IMR-90 (cell line): ENCODE measurements at places on chromosomes 16 and 17.

DNA sequence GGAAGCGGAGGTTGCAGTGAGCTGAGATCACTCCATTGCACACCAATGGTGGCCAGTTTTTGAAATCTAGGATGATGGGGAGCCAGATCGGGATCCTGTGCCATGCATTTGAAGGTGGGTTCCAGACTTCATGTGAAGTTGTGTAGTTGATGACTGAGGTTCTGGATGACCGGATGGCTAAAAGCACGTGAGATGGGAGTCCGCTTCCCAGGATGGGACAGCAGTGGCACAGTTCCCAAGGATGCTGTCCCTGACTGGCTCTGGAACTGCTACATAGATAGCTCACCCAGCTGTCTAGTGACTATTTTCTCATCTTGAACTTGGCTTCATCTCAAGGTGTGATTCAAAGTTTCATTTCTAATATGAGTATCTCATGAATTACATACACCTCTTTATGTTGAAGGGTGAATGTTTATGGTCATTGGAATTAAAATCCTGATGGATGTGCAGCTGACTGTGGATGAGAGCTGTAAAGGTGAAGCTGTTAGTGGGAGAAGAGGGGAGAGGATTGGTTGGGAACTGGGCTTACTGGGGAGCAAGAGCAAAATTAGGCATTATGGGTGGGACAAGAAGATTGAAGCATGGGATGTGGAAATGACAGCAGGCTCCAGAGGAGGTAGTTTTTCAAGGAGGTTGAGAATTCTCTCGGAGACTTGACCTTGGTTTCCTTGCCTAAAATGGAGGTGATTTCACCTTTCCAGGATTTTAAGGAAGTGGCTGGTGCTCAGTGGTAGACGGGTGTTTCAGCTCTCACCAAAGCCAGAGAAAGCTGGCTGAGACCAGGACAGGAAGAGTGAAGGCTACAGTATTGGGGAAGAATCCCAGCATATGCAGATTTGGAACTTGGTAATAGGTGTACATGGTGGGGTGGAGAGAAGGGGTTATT is 8.2 kb downstream of the TUFM start:
- H3K27me3 ChIP-seq = no peaks in the 10 kb centered on the region
- H3K36me3 ChIP-seq = peaks cover 66% of the 10 kb centered on the region
- no peak for DNase-seq
- H3K4me1 ChIP-seq = no peaks in the 10 kb centered on the region
- H3K27ac ChIP-seq = no peak overlapping the region

- H3K4me1 ChIP-seq = peaks cover 1% of the 10 kb centered on the region; the same call in 1 of the 2 replicates
- H3K27me3 ChIP-seq = peaks cover 7% of the 10 kb centered on the region; the same call in 1 of the 2 replicates
These were observed 275.3 kb downstream of the PARN start for GRCh38 chr16:14354561-14355351.

DNA sequence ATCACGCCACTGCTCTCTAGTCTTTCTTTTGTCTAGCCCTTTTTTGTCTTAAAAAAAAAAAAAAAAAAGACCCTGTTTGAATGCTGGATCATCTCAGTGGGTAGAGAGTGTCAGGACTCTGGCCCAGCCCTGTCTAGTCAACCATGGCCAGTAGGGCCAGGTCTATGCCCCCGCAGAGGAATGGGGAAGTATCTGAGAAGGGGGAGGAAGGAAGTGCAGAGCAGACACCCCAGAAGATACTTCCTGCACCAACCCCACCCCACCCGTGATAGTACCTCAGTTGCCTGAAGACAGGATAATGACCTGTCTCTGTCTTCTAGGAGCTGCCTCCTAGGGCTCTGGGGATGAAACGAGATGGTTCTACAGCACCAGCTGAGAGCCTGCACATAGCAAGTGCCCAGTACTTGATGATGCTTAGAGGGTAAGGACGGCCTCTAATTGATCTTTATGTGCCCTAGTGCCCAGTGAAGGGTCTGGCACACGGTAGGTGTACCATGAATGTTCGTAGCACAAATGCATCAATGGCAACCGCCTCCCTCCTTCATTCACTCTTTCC is 55.4 kb downstream of the ABAT start:
- no peak for DNase-seq
- no peak overlapping the region for H3K27ac ChIP-seq
- H3K4me3 ChIP-seq = no peak overlapping the region
- no peaks in the 10 kb centered on the region for H3K36me3 ChIP-seq
- no peaks in the 10 kb centered on the region for H3K4me1 ChIP-seq
- peaks cover 8% of the 10 kb centered on the region; the same call in 1 of the 2 replicates for H3K27me3 ChIP-seq

DNA sequence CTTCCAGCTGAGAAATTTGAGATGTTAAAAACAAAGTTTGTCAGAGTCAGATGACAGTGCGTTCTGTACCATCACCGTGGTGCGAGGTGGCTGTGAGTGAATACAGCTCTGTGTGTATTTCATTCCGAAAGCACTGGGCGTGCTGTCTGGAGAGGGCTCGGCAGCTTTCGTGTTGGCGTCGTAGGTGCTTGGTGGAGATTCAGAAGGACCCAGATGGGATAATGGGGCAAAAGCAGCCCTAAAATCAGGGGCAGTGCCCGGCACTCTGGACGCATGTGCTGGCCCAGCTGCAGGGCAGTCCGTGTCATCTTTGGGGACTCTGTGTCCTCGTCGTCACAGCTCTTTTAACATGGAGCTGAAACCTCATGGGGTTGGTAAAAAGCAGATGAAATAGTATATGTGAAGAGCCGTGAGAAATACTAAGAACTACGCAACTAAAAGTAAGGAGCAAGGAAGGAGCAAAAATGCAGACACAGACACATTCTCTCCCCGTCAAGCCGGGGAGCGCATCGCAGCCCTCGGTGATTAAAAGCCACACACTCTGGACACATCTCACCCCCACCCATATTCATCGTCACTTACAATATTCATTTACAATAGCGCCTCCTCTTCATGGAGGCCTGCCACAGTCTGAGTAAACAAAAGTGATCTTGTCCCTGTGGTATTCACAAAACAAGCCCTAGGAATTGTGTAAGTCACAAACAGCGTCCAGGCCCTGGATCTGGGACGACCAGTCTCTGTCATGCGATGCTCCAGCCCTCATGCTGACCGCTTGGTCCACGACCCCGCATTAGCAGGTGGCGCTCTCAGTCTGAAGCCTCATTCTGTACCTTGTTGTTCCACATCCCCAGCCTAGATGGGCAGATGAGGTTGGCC is 206.7 kb downstream of the RPTOR start:
- H3K27ac ChIP-seq = peak overlapping the region; percentile 56
- no peak overlapping the region for H3K4me3 ChIP-seq
- no peaks in the 10 kb centered on the region for H3K27me3 ChIP-seq
- H3K4me1 ChIP-seq = peaks cover 18% of the 10 kb centered on the region
- peaks cover 12% of the 10 kb centered on the region for H3K36me3 ChIP-seq

DNA sequence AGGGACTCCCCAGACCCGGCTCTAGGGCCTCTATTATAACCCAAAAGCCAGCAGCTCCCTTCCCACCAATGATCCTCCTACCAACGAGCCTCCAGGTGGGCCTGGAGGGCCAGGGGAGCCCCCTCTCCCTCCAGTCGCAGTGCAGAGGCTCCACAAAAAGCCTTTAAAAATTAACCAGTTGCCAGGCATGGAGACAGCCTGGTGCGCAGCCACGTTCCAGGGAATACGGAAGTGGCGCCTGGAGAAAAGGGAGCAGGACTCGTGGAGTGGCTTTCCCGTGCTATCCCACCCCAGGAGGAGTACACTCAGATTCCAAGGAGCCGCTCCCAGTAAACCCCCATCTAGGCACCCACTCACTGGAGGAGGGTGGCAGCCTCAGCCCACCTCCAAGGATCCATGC is 112.3 kb downstream of the ZNF423 start:
- H3K4me3 ChIP-seq = no peak overlapping the region
- no peaks in the 10 kb centered on the region for H3K36me3 ChIP-seq
- DNase-seq = no peak
- no peaks in the 10 kb centered on the region for H3K4me1 ChIP-seq

DNA sequence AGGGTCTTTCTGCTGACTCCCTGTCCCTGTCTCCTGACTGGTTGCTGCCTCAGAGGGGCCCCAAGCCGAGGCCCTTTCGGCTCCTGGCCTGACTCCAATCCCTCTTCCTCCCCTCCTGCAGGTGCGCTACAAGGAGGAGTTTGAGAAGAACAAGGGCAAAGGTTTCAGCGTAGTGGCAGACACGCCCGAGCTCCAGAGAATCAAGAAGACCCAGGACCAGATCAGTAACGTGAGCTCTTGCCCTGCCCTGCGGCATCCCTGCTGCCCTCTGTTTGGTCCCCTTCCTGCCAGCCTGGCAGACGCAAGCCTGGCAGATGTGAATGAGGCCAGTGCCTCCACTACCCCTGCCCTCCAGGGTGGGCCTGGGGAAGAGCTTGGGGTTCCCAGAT is 27.1 kb upstream of the LASP1NB start:
- no peak for DNase-seq
- peaks cover 70% of the 10 kb centered on the region for H3K36me3 ChIP-seq
- H3K27me3 ChIP-seq = no peaks in the 10 kb centered on the region
- no peak overlapping the region for H3K4me3 ChIP-seq
- peaks cover 33% of the 10 kb centered on the region for H3K4me1 ChIP-seq

- H3K36me3 ChIP-seq = peaks cover 74% of the 10 kb centered on the region
- no peaks in the 10 kb centered on the region for H3K4me1 ChIP-seq
- peak; percentile 23 for DNase-seq
- H3K27ac ChIP-seq = no peak overlapping the region
- H3K27me3 ChIP-seq = no peaks in the 10 kb centered on the region
These were observed 9.0 kb downstream of the ZNF23 start for GRCh38 chr16:71453036-71453435.

DNA sequence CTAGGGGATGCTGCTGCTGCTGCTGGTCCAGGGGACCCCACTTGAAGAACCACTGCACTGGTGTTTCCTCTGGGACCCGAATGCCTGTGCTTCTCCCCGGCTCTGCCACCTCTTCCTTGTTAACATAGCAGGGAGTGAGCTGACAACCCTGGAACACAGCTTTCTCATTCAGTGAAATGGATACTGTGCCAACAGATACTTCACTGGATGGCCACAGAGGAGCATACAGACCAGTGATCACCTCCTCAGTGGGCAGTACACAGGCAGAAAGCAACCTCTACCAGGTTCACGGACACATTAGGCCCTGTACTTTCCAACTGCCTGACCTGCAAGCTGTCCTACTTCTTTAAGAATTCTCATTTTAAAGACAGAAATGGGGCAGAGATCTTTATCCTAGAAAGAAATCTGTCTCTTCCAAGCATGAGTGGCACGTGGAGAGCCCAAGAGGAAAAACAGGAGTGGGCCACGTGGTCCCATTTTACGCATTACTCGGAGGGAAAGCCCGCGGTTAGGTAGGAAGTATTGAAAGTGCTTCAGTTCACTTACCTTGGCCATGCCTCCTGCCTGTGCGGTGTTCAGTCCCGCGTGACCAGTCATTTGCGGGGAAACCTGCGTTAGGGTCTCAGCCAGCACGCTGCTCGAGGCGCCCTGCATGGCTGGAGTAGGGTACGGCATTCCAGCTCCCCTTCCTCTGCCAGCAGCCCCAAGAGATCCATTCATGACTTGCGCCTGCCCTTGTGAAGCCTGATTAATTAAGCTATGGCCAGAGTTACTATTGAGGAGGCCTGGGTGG is 30.6 kb downstream of the CREBBP start:
- no peaks in the 10 kb centered on the region for H3K27me3 ChIP-seq
- H3K27ac ChIP-seq = peak overlapping the region; percentile 7; the same call in 1 of the 2 replicates
- H3K4me1 ChIP-seq = peaks cover 22% of the 10 kb centered on the region
- peaks cover 18% of the 10 kb centered on the region for H3K36me3 ChIP-seq
- DNase-seq = no peak

GRCh38 chr17:80081596-80081995 is 19.8 kb upstream of the GAA start:
- H3K4me3 ChIP-seq = no peak overlapping the region
- no peaks in the 10 kb centered on the region for H3K4me1 ChIP-seq
- H3K36me3 ChIP-seq = no peaks in the 10 kb centered on the region
- no peak for DNase-seq
- H3K27me3 ChIP-seq = 0 out of 2 replicates have a peak, but pooled peaks cover under 1% of the 10 kb centered on the region
- no peak overlapping the region for H3K27ac ChIP-seq

GRCh38 chr16:59116744-59117143 is 382.6 kb upstream of the GOT2 start:
- H3K4me3 ChIP-seq = no peak overlapping the region
- H3K4me1 ChIP-seq = no peaks in the 10 kb centered on the region
- H3K36me3 ChIP-seq = no peaks in the 10 kb centered on the region
- no peak for DNase-seq
- no peak overlapping the region for H3K27ac ChIP-seq
- H3K27me3 ChIP-seq = no peaks in the 10 kb centered on the region

GRCh38 chr17:77363821-77364361 is 223.1 kb downstream of the SEC14L1 start:
- no peaks in the 10 kb centered on the region for H3K27me3 ChIP-seq
- peak; percentile 58 for DNase-seq

DNA sequence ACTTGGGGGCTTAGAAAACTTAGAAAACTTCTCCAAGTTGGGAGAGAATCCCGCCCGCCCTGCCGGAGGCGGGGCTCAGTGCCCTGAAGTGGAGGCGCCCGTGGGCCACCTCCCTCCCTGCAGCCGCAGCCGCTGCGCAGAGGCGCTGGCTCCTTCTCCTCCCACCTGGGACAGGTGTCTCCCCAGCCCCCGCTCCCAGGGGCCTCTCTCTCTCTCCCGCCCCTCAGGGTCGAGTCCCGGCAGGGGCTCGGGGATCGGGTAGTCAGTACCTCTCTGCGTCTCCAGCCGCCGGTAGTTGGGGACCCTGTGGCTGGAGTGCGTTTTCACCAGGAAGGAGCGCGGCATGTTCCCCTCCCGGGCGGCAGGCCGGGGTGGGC is 257 bp downstream of the SNAI3 start:
- H3K27me3 ChIP-seq = peaks cover 38% of the 10 kb centered on the region
- H3K27ac ChIP-seq = no peak overlapping the region
- H3K36me3 ChIP-seq = no peaks in the 10 kb centered on the region
- H3K4me3 ChIP-seq = peak overlapping the region; percentile 43

- H3K4me3 ChIP-seq = no peak overlapping the region
- H3K4me1 ChIP-seq = no peaks in the 10 kb centered on the region
- no peaks in the 10 kb centered on the region for H3K27me3 ChIP-seq
- H3K36me3 ChIP-seq = peaks cover 8% of the 10 kb centered on the region
These were observed 8.3 kb downstream of the MRPL28 start for GRCh38 chr16:361872-362701.

GRCh38 chr17:31089471-31089870 is 5.3 kb upstream of the NF1 start:
- H3K27me3 ChIP-seq = no peaks in the 10 kb centered on the region
- DNase-seq = no peak
- no peaks in the 10 kb centered on the region for H3K36me3 ChIP-seq
- peaks cover 11% of the 10 kb centered on the region for H3K4me1 ChIP-seq
- H3K27ac ChIP-seq = no peak overlapping the region
- no peak overlapping the region for H3K4me3 ChIP-seq

GRCh38 chr17:81635973-81636504 is 873 bp downstream of the NPLOC4 start:
- H3K27me3 ChIP-seq = no peaks in the 10 kb centered on the region
- H3K4me1 ChIP-seq = peaks cover 6% of the 10 kb centered on the region
- H3K36me3 ChIP-seq = 0 out of 2 replicates have a peak, but pooled peaks cover 2% of the 10 kb centered on the region
- DNase-seq = peak; percentile 60
- H3K27ac ChIP-seq = peak overlapping the region; percentile 65
